ENCODE measurements at places on chromosomes 3 and 15.

DNA sequence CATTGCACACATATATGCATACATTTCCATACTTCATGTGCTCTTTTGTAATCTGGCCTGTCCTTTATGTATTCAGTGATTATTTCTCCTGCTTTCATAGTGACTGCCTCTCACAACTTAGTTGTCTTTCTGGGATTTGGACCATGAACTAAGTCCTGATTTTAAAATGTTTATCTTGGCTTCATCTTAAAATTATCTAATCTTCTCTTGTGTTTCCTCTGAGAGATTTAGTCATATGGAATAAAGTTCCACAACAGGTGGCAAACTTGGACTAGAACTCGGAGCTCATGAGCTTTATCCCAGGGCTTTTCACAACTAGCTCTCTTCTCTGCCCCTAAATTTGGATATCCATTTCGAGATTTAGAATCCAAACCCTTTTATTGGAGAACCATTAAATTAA, 44.3 kb downstream of the U2SURP start:
- DNase-seq = no peak

GRCh38 chr3:97882975-97883598, 61.3 kb downstream of the CRYBG3 start:
- no peak for DNase-seq

GRCh38 chr3:64667887-64668581, 19.8 kb downstream of the ADAMTS9 start:
- DNase-seq = no peak

- DNase-seq = no peak
These were observed 100.4 kb downstream of the PPM1L start for GRCh38 chr3:160856450-160856849.

- DNase-seq = no peak
These were observed 15.8 kb upstream of the RFTN1 start for GRCh38 chr3:16529264-16529663.

GRCh38 chr3:187041362-187042307, 97.7 kb downstream of the RPL39L start:
- no peak for DNase-seq

DNA sequence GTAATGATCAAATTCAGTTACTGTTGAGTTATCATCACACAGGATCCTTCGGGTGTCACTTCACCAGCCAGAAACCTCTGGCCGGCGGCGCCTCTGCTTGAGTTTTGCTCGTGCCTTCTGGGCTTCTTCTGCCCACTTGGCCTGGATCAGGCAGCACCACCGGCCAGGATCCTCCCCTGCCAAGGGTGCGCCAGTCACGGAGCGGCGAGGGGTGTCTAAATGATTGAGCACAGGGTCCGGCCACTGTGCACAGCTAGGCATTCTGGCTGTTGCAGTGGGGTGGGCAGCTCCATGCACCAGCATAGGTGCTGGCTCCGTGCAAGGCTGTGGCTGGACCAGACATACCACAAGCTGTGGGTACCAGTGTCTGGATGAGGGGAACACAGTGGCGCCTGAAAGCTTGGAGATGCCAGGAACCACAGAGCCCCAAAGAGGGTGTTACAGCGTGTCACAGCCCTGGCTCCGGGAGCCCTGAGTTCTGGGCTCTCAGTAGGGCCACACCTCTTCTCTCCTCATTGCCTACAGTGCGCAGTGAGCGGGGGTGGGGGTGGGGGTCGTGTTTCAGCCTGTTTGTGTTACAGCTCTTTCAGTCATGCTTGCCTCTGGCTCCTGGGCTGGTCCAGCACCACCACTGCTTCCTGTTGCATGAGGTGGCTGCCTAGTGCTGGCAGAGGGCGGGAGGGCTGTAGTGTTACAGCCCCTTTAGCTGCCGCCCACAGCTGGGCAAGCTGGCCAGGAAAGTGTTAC, 169.4 kb downstream of the FNDC3B start:
- no peak for DNase-seq

DNA sequence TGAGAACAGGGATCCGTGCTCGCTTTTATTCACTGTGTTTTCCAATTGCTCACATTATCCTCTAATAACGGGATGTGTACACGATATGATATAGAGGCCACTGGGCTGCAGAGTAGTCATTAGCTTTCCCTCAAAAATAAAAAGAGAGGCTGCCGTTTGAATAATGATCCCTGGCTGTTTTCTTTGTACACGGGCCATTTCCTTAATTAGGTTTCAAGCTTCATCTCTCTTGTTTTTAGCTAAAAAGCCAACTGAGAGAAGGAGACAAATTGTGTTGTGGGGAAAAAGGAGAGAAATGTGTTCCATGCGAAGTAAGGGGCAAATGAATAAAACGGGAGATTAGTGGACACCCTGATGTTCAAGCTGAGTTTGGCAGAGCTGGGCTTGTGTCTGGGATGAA, 174.2 kb downstream of the CACNA2D3 start:
- no peak for DNase-seq

- DNase-seq = peak; percentile 31
These were observed 18.6 kb upstream of the TICRR start for GRCh38 chr15:89556413-89557262.

DNA sequence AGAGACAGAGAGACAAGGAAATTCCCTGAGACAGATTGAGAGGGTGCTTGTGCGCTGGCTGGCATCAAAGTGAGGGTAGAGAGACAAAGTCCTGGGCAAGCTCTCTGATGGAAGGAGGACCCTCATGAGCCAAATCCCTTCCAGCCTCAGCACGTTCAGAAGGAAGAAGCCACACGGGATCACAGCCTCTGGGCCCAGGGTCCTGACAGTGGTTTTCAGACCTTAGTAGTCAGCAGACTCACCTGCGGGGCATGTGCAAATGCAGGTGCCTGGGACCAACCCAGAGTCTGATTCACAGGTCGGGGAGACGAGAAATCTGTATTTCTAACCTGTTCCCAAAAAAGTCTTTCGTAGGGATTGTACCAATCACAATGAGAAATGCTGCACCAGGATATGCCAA, 15.2 kb upstream of the KY start:
- no peak for DNase-seq
